ENCODE measurements at places on chromosomes 1 and 21.

DNA sequence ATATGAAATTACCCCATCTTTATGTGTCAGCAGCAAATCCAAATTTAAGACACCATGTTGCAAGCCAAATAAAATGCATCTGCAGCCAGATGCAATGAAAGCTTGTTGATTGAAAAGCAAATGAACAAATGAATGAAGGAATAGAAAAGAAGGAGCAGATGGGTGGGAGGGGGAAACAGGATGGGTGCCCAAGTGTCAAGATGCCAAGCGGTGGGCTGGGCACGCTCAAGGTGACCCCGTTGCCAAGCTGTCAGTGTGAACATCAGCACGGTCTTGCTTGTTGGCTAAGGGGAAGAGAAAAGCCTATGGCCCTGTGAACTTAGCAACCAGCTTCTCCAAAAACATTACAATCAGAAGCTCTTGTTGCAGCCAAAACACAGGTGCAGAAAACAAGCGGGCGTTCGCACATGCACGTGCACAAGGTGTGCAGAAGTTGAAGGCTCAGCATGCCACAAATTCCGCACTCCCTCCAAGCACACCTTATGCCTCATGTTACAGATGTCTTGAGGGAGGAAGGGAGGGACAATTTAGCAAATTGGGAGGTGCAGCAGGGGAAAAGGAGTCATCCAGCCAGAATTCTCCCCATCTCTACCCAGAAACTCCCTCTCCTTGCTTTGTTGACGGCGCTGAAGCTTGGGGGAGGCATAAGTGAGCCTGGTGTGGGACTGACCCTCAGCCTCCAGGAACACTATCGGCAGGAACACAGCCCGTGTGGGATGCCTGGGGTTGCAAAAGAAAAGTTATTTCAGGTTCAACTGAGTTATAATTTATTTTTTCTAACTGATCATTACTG, 62.4 kb downstream of the HIVEP3 start:
- DNase-seq: no peak

GRCh38 chr1:39103328-39104157, 77.4 kb downstream of the NDUFS5 start:
- no peak for DNase-seq

GRCh38 chr1:117128323-117129079, 7.0 kb upstream of the TRIM45 start:
- DNase-seq: no peak

DNA sequence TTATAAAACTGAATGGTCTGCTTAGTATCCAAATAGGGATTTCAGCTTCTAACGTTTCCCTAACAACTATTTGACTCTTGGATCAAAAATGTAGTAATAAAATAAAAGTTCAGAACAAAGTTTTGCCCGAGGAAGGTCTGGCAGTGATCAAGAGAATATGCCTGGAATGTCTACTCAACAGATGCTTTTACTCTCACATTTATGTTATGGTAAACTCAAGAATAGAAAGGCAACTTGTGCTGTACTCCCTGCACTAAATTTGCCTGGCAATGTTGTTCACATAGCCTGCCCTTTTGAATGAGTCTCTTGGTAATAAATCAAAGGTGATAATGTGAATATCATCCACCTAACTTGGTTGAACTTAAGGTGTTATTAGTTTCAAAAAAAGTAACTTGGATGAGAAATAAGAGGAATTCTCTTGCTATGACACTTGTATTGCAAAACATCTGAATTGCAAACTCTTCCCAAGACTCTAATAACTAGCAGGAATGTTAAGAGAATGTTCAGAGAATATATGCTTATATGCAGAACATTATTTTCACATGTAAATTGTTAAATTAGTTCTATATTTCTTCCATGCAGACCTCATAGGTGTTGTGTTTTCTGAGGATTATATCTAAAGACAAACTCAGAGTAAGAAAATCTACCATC, 215.8 kb downstream of the COL24A1 start:
- no peak for DNase-seq

- DNase-seq: peak; percentile 35
Measured at GRCh38 chr1:148373192-148373925, 109.7 kb downstream of the PPIAL4G start.

- DNase-seq: no peak
Measured at GRCh38 chr1:202112859-202113689, 9.6 kb upstream of the GPR37L1 start.

Measured in CD4-positive, alpha-beta T cell treated with Interleukin-6 for 4 hours (primary cell).